ENCODE measurements at places on chromosomes 16 and 17.

DNA sequence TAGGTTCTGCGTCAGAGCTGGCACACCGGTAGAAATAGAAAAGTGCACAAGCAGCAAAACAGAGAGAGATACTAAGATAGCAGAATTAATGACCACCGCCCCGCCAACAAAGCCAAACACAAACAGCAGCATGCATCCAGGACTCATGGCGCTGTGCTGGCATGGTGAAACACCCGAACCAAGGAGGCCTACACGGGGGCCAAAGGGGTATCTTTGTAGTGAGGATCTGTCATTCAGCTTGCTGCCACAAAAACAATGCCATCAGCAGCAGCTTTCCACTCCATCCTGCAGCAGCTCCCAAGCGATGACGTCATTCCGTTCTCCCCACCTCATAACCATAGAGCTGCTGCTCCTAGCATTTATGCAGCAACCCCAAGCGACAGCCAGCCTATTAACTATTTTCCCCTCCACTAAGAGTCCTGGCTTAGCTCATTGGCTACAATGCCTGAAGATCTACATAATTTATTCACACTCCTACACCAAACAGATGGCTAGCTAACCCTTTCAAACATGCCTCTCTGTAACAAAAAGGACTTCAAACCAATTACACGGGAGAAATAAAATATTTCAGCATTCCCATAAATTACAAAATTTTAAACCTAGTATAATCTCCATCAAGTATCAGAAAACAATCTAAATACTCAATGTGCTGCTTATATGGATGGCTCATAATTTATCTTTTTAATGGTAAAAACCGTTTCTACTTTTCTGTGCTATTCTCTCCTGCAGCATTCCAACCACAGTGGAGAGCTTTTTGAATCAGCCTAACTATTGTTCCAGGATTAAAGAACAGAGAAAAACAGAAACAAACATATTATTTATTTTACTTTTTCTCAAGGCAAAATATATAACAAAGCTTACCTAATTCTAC lies 73.9 kb downstream of the SPAG9 start:
- DNase-seq: peak; percentile 89

DNA sequence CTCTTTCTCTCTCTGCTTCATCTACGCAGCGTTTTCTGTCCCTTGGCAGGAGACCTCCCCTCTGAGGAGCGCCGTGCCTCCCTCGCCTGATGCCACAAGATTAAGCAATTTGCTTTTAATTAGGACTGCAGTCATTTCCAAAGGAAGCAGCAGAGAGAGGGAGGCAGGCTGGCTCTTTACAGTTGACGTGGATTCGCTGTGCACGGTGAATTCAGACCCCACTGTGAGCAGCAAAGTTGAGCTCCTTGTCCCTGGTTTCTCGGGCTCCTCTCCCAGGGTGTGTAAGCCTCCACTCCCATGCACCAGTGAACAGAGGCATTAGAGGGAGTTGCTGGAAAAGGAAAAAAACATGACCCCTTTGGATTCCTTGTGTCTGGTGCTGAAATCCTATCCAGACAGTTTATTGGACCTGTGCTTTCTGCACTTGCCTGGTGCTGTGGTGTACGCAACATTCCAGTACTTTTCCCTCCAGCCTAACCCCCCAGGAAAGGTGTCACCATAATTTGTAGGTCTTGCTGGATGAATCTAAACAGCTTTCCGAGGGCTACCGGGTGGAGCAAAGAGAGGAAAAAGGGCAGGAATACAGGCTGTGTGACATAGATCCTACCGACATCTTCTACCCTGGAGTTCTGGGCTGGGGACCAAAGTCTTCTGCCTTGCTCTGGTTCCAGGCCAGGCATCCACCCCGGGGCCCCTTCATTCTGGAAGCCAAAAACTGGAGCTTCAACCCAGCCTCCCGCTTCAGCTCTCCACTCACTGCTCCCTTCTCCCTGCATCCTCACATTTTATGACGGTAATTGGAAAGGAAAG lies 171.0 kb downstream of the MAF start:
- DNase-seq: peak; percentile 85

- DNase-seq: peak; percentile 83
These were observed 1.0 kb downstream of the ORAI3 start for GRCh38 chr16:30949650-30950515.

DNA sequence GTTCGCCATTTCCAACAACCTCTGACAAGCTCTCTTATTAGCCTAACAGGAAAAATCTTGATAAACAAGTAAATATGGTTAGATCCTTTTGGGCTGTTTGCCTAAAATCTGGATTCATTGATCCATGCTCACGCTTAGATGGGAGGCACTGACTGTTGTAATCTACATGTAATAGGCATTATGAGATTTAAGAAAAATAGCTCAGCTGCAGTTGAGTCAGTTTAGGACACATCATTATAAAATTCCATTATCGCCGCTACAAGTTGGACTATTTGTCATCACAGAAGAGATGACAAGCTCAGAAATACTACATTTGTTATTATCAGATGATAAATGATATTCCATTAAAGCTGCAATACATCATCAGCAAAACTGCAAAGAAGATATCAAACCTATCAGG lies 524.0 kb downstream of the TOX3 start:
- no peak for DNase-seq

- DNase-seq: peak; percentile 94
These were observed 29.9 kb upstream of the ARL4D start for GRCh38 chr17:43368740-43369506.

DNA sequence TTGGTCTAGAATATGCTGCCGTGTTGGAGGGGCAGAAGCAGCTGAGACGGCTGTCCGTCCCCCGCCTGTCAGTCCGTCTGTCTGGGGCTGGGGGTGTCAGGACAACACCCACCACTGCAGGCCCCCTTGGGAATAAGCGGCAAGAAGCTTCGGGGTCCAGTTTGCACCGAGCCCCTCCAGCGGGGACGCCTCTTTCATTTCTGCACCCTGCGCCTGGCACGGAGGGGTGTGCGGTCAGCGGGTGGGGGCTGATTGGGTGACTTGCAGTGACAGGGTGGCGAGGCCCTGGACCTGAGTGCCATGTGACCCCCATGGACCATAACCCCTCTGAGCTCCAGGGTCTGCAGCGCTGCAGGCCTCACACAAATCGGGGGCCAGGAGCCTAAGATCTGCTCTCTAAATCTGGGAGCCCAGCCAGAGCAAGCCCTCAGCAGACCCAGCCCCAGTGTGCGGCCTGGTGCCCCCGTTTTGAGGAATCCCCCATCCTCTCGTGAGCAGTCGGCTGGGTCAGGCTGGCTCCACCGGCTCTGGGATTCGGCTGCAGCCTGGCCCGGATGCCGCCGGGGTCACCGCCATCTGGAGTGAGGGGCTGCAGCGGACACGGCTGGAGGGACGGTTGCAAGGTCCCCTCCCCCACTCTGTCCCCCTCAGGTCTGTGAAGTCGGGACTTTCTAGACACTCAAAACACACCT lies 8.3 kb downstream of the CBFA2T3 start:
- no peak for DNase-seq

GRCh38 chr16:21646721-21647561 lies 5.5 kb downstream of the IGSF6 start:
- DNase-seq: no peak

DNA sequence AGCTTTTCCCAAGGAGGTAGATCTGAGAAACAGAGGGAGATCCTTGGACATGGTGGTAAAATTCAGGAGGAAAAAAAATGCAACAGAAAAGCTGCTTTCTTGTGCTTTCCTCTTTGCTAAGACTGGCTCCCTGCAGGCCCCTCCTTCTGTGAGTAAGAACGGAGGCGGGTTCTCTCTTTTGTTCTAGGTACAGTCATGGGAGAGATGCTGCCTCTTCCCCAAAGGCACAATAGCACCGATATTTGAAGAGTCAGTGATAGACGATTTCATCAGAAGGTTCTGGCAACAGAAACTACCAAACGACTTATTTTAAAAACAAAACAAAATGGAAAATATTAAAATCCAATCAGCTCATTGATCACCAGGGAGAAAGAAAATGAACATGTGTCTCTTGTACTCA lies 32.6 kb upstream of the KIFC3 start:
- no peak for DNase-seq

- DNase-seq: no peak
These were observed 267.8 kb downstream of the FOXL1 start for GRCh38 chr16:86846136-86846535.

DNA sequence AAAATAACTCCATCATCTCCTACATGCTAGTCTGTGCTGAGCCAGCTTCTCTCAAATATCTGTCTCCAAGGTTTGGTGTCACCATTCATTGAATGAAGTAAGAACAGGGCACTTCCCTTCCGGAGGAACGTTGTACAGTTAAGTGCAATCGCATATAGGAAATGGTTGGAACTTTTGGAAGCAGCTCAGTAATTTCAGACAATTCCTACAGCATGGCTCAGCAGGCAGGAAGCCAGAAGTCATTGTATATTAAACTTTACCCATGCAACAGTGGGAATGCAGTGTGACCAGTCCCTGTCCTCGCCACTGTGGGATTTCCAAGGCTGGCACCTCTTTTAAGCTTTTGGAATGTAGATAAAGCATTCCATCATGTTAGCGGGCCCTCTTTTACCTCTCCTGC lies 51.1 kb upstream of the MYH2 start:
- DNase-seq: peak; percentile 53

GRCh38 chr17:80367503-80367902 lies 47.5 kb upstream of the ENDOV start:
- no peak for DNase-seq

DNA sequence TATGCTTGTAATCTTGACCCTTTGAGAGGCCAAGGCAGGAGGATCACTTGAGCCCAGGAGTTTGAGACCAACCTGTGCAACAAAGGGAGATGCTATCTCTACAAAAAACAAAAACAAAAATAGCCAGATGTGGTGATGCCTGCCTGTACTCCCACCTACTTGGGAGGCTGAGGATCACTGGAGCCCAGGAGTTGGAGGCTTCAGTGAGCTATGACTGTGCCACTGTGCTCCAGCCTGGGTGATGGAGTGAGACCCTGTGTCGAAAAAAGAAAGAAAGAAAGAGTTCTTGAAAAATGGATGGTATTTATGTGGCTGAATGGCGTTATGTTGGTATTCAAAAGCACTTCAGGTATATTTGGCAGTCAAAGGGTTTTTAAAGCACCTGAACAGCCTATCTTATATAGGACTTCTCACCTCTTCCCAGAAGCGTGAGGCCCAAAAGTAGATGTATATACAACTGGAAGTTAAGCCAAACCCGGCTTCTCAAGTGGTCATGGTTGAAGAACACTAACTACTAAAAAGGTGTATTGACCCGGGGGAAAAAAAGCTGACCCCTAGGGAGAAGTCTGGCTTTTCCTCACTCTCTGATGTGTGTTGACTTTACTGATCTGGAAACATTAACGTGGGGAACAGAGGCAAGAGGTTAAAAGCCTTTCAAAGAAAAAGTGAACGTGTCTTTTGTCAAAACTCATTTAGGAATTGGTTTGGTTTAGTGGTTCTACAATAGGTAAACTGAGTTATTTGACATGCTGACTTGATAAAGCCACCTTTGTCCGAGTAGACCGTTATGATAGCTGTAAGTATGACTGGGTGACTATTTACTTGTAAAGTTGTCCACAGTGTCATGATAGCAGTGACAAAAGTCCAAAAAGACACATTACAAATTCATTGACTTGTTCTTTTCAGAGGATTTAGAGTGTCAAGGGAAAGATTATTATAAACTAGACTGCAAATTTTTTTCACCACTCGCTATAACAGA lies 183.4 kb downstream of the IRX3 start:
- DNase-seq: no peak

DNA sequence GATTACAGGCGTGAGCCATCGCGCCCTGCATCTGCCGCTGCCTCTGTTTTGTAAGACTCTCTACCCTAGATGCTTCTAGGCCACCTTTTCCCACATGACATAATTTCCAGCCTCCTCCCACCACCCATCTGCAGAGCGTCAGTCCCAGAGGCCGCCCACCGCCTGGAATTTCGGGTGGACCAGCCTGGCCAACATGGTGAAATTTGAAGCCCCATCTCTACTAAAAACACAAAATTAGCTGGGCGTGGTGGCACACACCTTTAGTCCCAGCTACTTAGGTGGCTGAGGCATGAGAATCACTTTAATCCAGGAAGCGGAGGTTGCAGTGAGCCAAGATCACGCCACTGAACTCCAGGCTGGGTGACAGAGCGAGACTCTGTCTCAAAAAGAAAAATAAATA lies 5.1 kb upstream of the CIBAR2 start:
- no peak for DNase-seq

GRCh38 chr17:73498176-73498575 lies 146.1 kb downstream of the SDK2 start:
- DNase-seq: no peak

DNA sequence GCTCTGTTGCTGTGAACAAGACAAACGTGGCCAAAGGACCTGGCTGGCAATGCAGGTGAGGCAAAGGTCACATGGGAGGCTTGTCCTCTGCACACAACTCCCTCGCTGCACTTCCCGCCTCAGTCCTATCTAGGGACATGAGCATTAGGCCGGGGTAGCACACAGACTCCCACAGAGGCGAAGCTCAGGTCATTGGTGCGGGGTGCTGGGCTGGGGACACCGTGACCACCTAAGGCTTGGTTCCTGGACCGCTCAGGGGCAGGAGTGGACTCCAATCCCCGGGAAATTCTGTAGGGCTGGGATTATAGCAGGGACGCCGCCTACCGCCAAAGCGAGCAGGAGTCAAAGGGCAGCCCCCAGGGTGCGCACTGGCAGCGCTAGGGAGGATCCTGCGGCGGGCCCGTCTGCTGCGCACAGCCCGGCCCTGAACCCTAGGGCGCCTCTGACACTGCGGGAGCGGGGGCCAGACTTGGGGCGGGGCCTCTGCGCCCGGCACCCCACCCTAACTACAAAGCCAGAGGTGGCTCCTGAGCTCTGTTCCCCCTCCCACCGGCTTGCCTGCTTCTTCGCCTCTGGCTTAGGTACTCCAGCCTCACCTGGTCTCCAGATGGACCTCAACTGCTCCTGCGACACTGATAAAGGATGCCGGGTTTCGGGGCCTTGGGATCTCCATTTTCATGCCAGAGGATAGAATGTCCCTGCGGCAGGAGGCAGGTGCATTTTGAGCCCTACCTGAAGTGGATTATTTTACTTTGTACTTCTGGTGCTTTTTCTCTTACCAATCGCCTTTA lies 3.9 kb upstream of the MT1B start:
- no peak for DNase-seq

DNA sequence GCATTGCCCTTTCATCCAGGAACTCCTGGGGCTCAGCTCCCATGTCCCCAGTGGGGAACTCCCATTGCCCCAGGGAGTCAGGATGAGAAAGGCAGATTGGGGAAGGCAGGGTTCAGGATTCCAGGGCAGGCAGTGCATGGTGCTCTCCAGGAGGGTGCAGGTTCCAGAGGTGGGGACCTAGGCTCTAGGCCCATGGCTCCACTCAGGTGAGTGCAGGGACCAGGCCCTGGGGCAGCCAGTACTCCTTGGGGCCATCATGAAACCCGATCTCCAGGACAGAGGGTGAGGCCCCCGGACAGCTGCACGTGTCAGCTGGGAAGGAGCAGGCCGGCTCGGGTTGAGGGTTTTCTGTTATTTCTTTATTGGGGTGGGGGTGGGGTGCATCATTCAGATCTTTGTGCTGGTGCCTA lies 1.3 kb upstream of the MTSS2 start:
- DNase-seq: peak; percentile 69

GRCh38 chr17:37750768-37751475 lies 6.1 kb upstream of the HNF1B start:
- no peak for DNase-seq

GRCh38 chr17:49748791-49749190 lies 15.1 kb downstream of the FAM117A start:
- no peak for DNase-seq

GRCh38 chr16:81608523-81609209 lies 164.1 kb downstream of the CMIP start:
- DNase-seq: no peak
